ENCODE measurements at places on chromosomes 12 and 14.

DNA sequence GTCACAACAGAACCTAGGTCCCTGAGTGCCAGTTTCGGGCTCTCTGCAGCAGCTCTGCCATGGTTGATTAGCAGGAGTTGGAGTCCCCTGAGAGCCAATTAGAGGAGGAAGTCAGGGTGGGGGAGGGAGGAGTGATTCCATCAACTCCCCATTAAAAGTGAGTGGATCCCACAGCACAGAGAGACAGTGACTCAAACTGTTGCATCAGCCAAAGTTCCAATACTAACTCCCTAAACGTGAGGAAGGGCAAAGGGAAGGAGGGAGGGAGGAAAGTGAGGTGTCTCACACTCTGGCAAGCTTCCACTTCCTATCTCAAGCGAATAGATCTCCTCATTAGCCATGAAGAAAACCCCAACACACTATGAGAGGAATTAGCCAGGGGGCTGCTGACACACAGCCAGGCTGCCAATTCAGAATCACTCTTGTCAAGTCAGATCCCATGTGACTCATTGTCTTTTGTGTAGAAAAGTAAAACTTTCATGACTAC, 23.6 kb downstream of the OR11H4 start:
- DNase-seq: no peak

DNA sequence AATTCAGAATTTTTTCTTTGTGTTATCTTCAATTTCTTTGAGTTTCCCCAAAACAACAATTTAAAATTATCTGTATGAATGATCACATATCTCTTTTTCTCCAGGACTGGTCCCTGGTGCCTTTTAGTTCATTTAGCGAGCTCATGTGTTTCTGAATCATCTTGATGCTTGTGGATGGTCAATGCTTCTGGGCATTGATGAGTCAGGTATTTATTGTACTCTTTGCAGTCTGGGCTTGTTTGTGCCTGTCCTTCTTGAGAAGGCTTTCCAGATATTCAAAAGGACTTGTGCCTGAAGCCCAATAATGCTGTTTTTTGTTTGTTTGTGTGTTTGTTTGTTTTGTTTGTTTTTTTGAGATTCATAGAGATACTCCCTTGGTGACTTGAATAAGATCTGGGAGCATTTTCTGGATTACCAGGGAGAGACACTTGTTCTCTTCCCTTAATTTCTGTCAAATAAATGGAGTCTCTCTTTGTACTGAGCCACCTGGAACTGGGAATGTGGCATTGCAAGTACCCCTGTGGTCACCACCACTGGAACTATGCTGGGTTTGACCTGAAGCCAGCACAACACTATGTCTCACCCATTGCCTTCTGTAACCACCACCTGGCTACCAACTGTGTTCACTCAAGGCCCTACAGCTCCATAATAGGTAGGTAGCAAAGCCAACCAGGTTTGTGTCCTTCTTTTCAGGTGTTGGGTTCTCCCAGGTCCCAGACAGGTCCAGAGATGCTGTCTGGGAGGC, 56.3 kb downstream of the SLC6A15 start:
- no peak for DNase-seq

DNA sequence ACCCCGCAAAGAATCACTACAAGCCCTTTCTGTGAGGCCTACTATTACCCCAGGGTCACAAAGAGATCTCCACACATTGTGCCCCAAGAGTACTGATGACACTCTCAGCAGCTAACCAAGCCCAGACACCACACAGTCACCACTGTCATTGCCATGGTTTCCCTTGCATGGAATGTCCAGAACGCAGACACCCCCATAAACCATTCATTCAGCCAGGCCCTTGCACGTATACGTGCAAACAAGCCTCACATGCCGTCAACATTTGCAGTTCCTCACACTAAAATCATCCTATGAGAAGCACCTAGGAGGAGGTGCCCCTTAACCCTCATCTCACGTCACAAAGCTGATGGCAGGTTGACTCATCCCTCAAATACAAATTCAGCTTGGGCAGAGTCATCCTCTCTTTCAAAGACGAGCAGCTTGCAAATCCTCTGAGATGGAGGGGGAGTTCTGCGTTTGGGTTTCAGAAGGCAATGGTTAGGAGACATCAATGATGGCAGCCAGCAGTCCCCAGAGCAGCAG, 17.1 kb upstream of the KRT77 start:
- no peak for DNase-seq

GRCh38 chr12:42590330-42590934, 886 bp upstream of the PRICKLE1 start:
- no peak for DNase-seq

GRCh38 chr12:24630446-24630845, 318.5 kb downstream of the BCAT1 start:
- DNase-seq: no peak

- no peak for DNase-seq
Observed at GRCh38 chr14:55440385-55440784, at the start of gene TBPL2. Gene TBPL2 (minus strand): TSS chr14:55440616. CDS start chr14:55440449, 167 bp downstream.

- no peak for DNase-seq
Observed at GRCh38 chr12:31362115-31362758, 36.3 kb upstream of the SINHCAF start.

- DNase-seq: no peak
Observed at GRCh38 chr14:65035049-65035448, 48.4 kb downstream of the FNTB start.

GRCh38 chr12:108190529-108190928, 61.4 kb downstream of the WSCD2 start:
- DNase-seq: no peak

DNA sequence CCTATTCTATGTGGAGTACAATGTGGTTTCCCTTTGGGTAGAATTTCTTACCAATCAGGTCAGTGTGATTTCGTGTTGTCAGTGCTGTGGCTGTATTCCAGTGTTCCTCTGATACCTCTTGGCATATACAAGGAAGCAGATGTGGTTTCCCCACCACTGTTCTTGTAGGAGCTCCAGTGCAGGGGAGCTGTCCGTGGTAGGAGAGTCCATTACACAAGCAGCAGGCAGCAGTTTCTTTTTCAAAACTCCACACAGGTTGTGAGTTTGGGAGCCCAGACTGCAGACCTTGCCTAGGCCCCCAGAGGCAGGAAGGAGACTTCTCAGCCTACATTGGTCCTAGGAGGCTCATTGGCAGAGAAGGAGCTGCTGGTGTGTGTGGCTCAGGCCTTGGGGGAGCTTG, 452.8 kb downstream of the AACS start:
- no peak for DNase-seq

DNA sequence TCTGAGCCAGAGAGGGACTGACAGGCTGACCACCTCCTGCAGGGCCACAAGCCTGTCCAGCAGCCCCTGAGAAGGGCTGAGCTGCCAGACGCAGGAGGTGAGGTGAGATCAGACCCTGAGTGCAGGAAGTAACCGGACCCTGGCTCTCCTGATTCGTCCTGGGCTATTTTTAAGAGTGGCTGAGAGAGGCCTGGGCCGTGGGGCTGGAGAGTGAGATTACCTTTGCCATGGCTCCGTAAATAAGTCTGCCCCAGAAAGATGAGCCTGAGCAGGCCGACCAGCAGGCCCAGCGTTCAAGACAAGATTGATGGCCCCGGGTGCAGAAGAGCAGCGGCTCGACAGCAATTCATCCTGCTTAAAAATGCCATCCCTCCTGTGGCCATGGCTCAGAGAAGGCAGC, 54.2 kb downstream of the SPTB start:
- no peak for DNase-seq

DNA sequence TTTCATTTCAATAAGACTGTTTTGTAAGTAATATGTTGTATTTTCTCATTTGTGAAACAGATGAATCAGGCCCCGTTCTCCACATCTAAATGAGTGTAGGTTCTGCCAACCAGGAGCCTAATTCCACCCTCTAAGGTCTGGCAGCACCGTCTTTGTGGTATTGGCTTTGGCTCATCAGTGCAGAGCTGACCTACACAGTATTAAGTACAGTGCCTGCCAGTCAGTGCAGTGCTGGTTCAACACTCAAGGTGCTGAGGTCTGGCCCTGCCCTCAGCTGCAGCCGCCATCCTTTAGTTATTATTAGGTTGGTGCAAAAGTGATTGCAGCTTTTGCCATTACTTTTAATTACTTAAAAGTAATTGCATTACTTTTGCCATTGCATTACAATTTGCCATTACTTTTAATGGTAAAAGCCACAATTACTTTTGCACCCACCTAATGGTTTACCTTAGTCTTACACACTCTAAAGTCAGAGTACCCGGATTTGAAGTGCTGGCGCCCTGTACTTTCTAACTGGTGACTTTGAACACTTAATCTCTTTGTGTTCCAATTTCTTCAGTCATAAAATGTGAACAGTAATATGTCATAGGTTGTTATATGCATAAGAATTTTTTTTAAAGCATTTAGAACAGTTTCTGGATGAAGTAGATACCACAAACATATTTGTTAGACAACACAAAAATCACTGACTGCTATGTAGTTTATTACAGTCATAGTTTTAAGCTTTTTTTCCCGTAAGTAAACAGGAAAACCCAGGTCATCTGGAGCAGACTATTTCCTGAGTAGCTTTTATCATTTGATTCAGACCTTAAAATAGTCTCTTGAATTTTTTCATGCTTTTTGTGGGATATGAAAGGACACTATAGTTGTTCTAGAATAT, 99.5 kb downstream of the SYNE2 start:
- DNase-seq: no peak

GRCh38 chr14:78022059-78022458, 148.1 kb upstream of the NRXN3 start:
- no peak for DNase-seq

GRCh38 chr12:109289551-109289950, 19.5 kb downstream of the FOXN4 start:
- DNase-seq: no peak

DNA sequence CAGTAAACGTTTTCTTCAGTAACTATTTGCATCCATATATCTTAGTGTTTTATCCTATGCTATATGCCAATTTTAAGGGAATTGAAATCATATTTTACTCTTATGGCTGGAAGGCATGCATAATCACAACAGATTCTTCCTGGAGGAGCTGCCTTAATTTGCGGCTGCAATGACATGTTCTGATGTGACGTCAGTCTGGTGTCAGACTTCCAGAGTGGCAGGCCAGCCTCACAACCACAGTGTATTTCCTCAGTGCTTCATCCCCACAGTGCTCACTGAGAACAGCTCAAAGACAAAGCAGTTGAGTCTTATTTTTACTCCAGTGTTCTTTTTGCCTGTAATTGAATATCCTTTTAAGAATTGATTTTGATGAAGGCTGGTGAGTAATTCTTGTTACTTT, 107.1 kb downstream of the PLEKHA5 start:
- no peak for DNase-seq

DNA sequence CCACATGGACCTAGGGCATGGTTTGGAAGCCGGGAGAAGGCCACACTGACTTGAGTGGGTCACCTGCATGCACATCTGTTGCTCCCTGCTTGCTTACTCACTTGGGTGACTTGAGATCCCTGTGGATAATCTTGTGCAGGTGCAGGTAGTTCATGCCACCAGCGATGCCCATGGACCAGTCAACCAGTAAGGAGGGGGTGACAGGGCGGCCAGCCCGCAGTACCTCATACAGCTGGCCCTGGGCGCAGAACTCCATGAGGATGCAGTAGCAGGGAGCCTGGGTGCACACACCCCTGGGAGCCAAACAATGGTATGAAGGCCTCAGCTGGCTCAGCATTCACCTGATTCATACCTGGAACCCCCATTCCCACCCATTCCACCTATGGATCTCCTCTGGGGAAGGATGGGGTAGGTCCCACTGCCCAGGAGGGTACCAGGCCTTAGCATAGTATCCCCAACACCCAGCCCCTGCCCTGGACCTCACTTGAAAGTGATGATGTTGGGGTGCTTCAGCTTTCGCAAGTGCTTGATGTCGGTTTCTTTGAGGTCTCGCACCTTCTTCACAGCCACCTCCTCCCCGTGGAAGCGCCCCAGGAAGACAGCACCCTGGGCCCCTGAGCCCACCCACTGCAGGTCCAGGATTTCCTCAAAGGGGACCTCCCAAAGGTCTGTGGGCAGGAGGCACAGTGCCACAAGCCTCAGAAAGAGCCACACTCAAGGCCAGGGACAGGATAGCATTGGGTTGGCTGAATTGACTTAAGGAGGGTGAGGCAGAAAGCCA, 13.1 kb downstream of the MAP3K12 start:
- no peak for DNase-seq
